ENCODE measurements at places on chromosomes 5 and 9.

- no peak for DNase-seq
These were observed 16.2 kb upstream of the SMU1 start for GRCh38 chr9:33092634-33093033.

DNA sequence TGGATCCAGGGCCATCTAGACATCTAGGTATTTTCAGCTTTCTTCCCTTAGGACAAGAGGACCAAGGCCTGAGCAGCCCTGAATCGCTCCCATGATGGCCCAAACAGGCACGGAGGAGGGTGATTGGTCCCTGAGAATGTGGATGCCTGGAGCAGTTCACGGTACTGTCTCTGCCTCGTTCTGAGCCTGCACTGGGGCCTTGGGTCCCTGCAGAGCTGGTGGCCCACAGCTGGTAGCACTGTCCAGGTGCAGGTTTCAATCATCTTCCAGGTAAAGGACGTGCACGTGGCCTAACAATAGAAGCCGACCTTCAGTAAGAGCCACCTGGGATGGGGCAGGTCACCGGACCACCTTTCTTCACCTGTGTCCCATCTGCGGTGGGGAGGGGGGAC is 19.4 kb upstream of the FCN1 start:
- no peak for DNase-seq

DNA sequence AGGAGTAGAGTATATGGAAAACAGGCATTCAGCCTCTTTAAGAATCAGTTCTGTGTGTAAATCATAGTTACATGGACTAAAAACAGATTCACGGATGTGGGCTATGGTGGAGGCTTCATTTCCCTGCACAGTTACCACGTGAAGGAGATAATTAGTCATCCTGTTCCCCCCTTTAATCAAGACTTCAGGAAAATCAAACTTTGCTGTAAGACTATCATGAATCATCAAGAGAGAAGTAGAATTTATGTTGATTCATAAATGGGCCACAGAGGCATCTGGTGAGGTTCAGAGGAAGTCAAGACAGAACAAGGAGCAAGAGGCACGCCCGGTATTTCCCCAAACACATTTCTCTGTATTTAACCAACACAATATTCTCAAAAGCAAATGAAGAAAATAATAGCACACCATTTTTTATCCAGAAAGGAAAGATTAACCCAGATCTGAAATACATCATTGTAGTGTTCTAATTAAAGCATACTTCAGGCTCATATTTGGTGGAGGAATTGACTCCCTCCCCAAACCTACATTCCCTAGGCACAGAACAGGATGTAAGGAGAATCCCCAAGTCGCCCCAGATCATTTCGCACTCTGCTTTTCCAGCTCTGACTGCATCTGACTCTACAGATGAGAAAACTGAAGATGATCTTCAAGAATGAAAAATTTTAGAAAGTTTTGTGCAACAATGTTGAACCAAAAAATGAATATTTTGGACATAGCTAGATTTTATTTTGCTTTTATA is 175.8 kb upstream of the GAS1 start:
- DNase-seq: no peak

DNA sequence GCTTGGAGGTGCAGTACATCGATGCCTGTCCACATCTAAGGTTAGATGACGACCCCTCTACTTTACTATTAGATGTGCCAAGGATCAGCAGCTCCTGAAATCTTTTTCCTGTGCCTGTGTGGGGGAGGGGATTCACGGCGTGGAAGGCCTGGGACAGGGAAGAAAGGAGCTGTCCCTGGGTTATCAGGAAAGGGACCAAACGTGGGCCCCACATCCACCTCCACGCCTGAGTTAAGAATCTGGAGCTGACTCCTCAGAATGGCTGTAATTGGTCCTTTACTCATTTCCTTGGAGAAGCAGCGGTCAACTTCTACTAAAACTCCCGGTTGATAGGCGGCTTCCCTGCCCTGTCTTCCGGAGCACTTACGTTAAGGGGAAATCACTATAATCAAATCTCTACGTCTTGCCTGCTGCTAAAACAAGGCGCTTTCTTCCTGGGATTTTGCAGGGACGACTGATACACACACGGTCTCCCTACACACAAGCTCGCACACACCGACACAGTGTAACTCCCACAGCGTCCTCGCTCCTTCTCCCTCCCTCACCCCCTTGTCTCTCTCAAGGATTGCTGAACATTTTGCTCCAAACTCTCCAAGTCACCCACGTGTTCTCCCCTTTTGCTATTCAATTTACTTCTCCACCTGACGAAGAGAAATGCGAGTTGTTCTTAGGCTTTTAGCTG is 1.4 kb downstream of the PDE4D start:
- DNase-seq: peak; percentile 73

DNA sequence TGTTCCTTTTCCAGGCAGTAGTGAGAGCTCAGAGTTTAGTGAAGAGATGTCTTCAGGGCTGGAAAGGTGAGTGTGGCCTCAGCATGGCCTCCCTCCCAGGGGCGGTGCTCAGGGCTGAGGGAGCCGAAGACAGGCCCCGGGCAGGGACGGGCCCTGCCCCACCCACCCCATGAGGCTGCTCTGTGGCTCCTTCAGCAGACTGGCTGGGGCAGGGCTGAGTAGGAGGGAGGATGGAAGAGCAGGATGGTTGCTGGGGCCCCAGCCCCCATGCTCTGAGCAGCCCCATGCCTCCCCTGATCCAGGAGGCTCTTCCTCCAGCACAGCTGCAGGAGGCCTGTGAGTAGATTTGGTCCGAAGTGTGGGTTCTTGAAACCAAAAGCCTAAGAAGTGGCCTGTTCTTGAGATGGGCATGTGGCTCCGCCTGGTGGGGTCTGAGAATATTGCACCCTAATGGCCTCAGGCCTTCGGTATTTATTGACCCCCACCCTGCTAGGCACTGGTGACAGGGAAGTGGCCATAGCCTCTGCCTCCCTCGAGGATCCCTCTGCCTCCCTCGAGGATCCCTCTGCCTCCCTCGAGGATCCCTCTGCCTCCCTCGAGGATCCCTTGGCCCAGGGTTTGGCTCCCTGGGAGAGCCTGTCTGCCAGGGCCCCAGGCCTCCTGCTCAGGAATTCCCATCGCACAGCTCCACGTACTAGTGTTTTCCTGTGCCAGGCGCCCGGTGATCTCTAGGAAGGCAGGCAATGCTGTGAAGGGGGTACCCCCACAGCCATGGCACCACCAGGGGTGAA is 65.4 kb upstream of the GARNL3 start:
- DNase-seq: peak; percentile 43

DNA sequence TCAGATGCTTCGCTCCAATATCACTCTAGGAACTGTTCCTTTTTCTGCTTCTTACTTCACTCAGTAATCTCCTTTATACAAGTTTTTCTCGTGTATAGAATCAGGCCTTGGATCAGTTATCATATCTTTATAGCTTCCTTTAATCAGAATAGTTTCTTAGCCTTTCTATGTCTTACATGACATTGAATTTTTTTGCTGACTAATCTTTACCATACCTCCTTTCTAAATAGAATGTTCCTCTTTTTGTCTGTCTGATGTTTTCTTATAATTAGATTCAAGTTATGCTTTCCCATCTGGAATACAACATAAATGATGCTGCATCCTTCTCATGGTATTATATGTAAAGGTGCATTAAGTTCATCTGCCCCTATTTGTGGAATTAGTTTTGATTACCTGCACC is 40.2 kb upstream of the TYRP1 start:
- DNase-seq: no peak

GRCh38 chr5:90645024-90645610 is 86.5 kb downstream of the ADGRV1 start:
- DNase-seq: no peak

Data from caudate nucleus (tissue), 63 donors.